ENCODE measurements at places on chromosomes 6 and 20.

GRCh38 chr6:508614-509013, 117.1 kb downstream of the IRF4 start:
- DNase-seq, result no peak

DNA sequence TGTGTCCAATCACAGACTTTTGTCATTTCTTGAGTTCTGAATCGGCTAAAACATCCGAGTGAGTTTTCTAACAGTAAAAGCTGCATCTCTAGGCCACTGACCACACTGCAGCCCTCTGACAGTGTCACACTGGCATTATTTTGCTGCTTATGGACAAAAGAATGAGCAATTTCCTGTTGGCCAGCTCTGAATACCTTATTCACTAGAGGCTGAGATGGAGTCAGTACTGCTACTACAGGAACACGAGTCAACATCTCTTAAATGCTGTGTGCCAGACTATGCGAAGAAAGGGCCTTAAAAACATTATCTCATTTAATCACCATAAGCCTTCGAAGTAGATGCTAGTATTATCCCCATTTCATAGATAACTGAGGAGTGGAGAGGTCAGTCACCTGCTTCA, 42.5 kb upstream of the IPCEF1 start:
- no peak for DNase-seq

DNA sequence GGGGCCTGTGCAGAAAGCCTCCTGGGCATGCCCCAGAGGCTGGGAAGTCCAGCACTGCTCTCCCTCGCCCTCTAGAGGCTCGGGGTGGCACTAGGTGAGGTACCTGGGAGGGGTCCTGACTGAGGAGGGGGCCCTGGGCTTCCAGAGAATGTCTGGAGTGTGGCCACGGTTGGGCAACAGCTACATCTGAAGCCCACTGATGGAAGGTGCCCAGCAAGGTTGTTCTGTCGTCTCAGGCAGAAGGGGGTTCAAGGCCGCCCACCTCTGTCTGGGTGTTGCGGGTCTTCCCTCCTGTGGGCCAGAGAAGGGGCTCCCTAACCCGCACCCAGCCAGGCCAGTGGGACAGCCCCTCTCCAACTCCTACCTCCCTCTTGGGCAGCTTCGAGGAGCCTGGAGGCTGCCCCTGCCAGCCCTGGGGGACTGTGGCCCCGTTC, 11.4 kb upstream of the VEGFA start:
- no peak for DNase-seq

DNA sequence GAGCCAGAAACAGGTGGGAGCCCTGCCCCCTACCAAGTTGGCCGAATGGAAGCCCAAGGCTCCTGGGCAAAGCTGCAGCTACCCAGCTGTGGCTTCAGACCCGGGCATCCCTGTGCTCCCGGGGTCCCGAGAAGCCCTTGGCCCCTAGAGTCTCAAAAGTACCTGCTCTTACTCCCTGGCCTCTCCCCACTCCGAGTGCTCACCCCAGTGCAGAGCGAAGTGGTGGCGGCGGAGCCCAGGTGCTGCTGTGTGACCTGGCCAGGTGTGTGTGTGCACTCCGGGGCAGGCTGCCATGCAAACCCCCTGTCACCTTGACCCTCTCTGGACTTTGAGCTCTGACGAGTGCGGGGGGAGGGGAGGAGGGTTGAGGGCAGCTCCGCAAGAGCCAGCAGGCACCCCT, 493.8 kb upstream of the MANEA start:
- DNase-seq, result no peak

DNA sequence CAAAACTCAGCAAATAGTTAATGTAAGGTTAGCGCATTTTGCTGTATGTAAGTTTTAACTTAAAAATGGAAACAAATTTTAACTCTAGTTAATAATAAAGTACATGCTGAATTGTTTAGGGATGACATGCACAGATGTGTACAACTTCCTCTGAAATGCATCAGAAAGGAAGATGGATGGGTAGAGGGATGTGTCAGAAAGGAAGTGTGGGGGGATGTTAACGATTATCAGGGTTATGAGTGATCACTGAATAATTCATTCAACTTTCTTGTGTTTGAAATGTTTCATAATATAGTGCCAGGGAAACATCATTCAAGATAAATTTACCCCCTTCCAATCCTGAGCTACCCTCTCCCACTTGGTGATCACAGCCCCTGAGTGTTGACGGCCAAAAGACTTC, 87.6 kb downstream of the FOXA2 start:
- no peak for DNase-seq

DNA sequence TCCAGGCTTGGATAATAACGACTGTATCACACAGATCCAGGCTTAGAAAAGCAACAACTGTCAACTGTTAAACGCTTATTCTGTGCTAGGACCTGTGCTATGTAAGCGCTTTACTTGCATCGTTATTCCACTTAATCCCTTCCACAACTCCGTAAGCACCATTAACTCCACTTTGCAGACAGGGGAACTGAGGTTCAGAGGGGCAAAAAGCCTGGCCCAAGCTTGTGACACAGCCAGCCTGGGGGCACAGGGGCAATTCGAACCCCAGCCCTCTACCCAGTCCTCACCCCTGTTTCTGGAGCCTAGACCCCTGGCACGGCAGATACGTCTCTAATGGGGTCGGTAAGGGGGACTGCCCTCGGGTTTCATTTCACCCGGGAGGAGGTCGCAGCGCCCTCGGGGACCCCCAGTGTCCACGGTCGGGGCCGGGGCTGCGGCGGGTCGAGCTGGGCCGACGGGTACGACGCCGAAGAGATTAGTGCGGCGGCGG, 411 bp downstream of the DSN1 start:
- no peak for DNase-seq

GRCh38 chr6:49698478-49698877, 14.9 kb downstream of the CRISP2 start:
- DNase-seq, result no peak

Data from muscle of arm (tissue), 14 donors.